Stomach (tissue), 19 donors: ENCODE measurements at places on chromosomes 7 and 10. TPM values are rescaled to one million over a fixed set of nuclear protein-coding genes. Genes with fewer than 3 reads are reported as not detected.

GRCh38 chr10:115321360-115321759, 228.2 kb downstream of the ATRNL1 start:
- DNase-seq = no peak

The SPDYE2B gene
- total RNA-seq = not detected

The IFIT1B gene
- total RNA-seq = not detected

- no peak for DNase-seq
Observed at GRCh38 chr7:27151341-27151930, 947 bp downstream of the HOXA3 start.

The AIFM2 gene
- 5.9 TPM for total RNA-seq

The SPAG6 gene
- total RNA-seq = not detected
